WTC11 (cell line): ENCODE measurements at places on chromosomes 2 and 18.
A peak's percentile ranks its signal among the peaks of the same experiment; 100 is the strongest.

GRCh38 chr2:126982935-126983334 lies 84.2 kb downstream of the TEX51 start:
- H3K27me3 ChIP-seq, result peaks cover 7% of the 10 kb centered on the region
- H3K27ac ChIP-seq, result no peak overlapping the region
- H3K4me3 ChIP-seq, result no peak overlapping the region
- H3K4me1 ChIP-seq, result peaks cover 3% of the 10 kb centered on the region; the same call in 1 of the 2 replicates

DNA sequence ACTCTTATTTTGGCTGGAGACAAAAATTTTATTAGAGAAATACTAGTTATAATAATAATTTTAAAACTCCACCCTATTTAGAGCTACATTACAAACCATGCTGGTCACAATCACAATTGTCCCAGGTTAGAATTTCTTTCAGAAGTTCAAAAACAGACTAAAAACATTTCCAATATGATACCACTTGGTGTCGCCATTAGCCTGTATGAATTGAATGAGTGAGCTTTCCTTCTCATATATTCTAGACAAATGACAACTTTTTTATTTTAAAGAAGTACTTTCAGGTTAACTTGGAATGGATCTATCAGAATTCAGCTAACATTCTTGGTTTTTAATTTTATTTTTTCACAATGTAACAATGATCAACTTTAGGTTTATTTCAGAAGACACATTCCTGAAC lies 48.0 kb downstream of the SERPINB8 start:
- no peak overlapping the region for H3K4me3 ChIP-seq
- no peak for DNase-seq
- no peaks in the 10 kb centered on the region for H3K36me3 ChIP-seq
- H3K27ac ChIP-seq, result no peak overlapping the region
- no peaks in the 10 kb centered on the region; the same call in 1 of the 2 replicates for H3K27me3 ChIP-seq

DNA sequence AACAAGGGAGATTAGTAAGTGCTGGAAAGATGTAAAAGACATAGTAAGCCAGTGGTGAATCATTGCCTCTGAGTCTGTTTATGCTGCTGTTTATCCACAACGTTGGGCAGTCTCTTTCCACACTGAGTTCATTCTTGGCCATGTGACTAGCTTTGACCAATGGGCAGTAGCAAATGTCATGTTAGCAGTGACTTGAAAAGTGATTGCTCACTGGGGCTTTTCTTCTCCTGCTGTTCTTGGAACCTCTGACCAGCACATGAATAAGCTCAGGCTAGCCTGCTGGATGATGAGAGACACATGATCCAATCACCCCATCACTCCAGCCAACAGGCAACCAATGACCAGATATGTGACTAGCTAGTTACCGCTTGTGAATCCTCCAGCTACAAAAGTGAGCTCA lies 360.4 kb downstream of the SLC4A3 start:
- peaks cover 14% of the 10 kb centered on the region for H3K4me1 ChIP-seq
- no peak for DNase-seq

GRCh38 chr2:111711270-111711669 lies 172.7 kb downstream of the ANAPC1 start:
- H3K36me3 ChIP-seq, result peaks cover 16% of the 10 kb centered on the region
- peaks cover 13% of the 10 kb centered on the region for H3K27me3 ChIP-seq
- DNase-seq, result no peak
- H3K4me1 ChIP-seq, result peaks cover 42% of the 10 kb centered on the region
- H3K4me3 ChIP-seq, result no peak overlapping the region
- H3K27ac ChIP-seq, result peak overlapping the region; percentile 92

- no peaks in the 10 kb centered on the region for H3K36me3 ChIP-seq
- H3K27me3 ChIP-seq, result no peaks in the 10 kb centered on the region
- DNase-seq, result no peak
- no peak overlapping the region for H3K27ac ChIP-seq
- peaks cover 15% of the 10 kb centered on the region for H3K4me1 ChIP-seq
These were observed 50.0 kb downstream of the TMEM163 start for GRCh38 chr2:134668821-134669220.

GRCh38 chr2:127551221-127551930 lies 15.9 kb downstream of the MYO7B start:
- H3K27me3 ChIP-seq, result peaks cover 4% of the 10 kb centered on the region
- H3K4me3 ChIP-seq, result no peak overlapping the region
- no peak overlapping the region for H3K27ac ChIP-seq
- no peaks in the 10 kb centered on the region for H3K36me3 ChIP-seq

DNA sequence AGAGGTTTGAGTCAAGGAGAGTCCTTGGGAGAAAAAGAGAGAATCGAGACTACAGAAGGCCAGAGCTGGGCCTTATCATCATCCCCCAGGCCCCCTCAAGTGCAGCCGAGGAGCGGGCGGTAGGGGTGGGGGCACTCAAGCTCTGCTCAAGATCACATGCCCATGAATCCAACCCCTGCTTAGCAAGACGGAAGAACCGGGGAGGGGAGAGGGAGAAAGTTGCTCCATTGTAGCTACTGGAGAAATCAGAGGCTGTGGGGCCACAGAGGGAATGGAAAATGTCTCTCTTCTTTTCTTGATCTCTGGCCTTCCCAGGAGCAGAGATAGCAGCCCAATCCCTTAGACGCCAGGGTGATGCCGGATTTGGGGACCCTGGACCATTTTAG lies 14.6 kb downstream of the SLC4A3 start:
- H3K27ac ChIP-seq, result no peak overlapping the region
- H3K27me3 ChIP-seq, result peaks cover 6% of the 10 kb centered on the region; the same call in 1 of the 2 replicates
- no peak for DNase-seq
- H3K36me3 ChIP-seq, result no peaks in the 10 kb centered on the region
- no peak overlapping the region for H3K4me3 ChIP-seq
- H3K4me1 ChIP-seq, result peaks cover 27% of the 10 kb centered on the region

GRCh38 chr2:69213201-69213600 lies 173.8 kb downstream of the GFPT1 start:
- H3K36me3 ChIP-seq, result peaks cover 3% of the 10 kb centered on the region; the same call in 1 of the 2 replicates
- DNase-seq, result no peak
- H3K4me3 ChIP-seq, result no peak overlapping the region
- H3K27ac ChIP-seq, result no peak overlapping the region; the same call in 1 of the 2 replicates
